ENCODE measurements at places on chromosomes 5 and 9.
A peak's percentile ranks its signal among the peaks of the same experiment; 100 is the strongest.

GRCh38 chr9:133401588-133401987, 16.2 kb downstream of the REXO4 start:
- no peak for DNase-seq

- no peak for DNase-seq
Observed at GRCh38 chr5:149604321-149604720, 23.0 kb downstream of the ARHGEF37 start.

DNA sequence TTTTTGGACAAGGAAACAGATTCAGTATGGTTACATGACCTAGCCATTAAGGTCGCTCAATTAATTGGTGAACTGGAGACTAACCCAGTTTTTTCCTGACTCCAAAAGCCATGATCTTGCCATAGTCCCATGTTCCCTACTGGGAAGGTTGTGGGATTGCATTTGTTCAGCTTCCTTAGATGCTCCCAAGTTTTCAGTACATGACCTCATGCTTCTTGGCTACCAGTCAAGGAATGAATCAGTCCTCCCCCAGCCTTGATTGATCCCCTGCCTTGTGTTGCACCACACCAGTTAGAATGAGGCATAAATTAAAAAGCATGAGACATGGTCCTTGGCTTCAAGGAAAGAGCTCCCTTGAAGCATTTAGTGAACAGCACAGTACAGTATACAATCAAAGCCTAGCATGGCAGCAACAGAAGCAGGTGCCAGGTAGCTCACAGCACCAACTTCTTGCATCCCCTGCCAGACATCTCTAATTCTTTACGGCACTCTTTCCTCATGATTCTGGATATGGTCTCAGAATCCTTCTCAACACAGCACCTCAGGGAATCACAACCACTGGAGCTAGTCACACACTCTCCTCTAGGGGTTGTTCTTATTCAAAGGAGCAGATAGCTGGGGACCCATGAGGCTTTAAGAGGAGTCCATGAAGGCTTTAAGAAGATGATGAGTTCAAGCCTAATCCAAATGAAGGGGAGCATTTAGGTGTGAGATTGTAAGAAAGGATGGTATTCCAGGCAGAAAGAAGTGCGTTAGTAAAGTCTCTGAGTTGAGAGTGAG, 295.5 kb upstream of the CLINT1 start:
- no peak for DNase-seq

GRCh38 chr5:27830546-27830945, 792.2 kb upstream of the CDH9 start:
- DNase-seq: no peak

- no peak for DNase-seq
Observed at GRCh38 chr9:110821064-110821463, 152.5 kb downstream of the MUSK start.

DNA sequence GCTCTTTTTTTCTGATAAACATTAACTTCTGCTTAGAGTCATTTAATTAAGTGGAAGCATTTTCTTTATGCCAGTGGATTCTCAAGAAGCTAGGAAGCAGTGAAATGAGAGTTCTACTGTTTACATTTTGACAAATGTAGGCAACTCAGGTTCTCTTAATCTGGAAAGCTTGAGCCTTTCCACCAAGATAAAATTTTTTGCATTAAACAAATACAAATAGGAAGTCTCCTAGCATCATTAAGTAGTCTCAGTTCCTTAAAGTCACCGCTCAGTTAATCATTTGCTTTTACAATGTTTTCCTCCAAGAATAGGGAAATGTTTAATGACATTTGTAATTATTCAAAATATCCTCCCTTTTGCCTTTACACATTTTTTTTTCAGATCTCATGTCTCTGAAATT, 290.4 kb upstream of the PDE4D start:
- DNase-seq: no peak

DNA sequence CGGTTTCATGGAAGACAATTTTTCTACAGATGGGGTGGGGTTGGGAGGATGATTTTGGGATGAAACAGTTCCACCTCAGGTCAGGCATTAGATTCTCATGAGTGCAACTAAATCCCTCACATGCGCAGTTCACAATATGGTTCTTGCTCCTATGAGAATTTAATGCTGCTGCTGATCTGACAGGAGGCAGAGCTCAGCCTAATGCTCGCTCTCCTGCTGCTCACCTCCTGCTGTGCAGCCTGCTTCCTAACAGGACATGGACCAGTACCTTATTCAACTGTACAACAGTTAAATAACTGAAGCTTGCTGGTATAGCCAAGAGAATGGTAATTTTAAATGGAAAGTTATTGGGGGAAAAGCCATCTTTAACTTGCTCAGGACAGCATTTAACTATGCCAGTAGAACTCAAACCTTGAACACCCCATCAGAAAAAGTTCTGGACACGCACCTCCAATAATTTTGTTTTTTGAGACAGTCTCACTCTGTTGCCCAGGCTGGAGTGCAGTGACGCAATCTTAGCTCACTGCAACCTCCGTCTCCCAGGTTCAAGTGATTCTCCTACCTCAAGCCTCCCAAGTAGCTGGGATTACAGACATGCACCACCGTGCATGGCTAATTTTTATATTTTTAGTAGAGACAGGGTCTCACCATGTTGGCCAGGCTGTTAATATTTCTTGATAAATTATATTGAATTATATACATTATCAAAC, 27.7 kb downstream of the HMGCR start:
- no peak for DNase-seq

DNA sequence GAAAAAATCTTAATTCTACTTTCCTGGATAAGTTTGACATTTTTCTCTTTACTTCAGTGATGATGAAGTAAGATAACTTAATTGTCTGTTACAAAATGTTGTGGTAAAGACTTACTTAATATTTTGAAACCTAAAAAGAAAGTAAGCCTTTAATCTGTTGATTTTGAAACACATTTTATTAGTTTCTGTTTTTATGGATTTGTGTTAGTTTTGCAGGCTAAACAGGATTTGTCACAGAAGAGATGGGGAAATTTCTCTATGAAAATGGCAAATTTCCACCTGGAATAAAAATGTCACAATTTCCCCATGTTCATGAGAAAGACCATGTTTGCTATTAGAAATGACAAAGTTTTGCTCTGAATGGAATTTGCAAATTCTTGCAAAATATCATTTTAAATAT, 237.1 kb downstream of the RFX3 start:
- DNase-seq: no peak

DNA sequence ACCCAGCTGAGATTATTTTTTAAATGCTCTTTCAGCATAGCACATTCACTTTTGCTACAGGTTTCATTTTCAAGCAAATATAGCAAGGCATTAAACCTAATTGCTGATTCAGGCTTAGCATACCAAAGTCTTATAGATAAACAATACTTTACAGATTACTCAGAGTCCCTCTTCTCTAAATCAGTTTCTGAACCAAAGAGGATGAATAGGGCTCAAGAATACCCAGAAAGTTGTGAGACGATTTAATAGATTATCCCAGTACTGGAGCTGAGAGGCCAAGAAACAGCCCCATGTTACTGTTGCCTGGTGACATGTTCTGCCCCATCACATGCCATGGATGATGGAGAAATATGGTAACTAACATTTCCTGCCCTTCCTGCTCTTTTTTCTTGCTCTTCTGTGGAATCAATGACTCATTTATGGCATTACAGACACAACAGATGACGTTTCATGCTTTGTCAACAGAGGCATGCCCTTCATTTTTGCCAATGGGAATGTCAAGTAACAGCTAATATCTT, 18.1 kb upstream of the SSBP2 start:
- no peak for DNase-seq

DNA sequence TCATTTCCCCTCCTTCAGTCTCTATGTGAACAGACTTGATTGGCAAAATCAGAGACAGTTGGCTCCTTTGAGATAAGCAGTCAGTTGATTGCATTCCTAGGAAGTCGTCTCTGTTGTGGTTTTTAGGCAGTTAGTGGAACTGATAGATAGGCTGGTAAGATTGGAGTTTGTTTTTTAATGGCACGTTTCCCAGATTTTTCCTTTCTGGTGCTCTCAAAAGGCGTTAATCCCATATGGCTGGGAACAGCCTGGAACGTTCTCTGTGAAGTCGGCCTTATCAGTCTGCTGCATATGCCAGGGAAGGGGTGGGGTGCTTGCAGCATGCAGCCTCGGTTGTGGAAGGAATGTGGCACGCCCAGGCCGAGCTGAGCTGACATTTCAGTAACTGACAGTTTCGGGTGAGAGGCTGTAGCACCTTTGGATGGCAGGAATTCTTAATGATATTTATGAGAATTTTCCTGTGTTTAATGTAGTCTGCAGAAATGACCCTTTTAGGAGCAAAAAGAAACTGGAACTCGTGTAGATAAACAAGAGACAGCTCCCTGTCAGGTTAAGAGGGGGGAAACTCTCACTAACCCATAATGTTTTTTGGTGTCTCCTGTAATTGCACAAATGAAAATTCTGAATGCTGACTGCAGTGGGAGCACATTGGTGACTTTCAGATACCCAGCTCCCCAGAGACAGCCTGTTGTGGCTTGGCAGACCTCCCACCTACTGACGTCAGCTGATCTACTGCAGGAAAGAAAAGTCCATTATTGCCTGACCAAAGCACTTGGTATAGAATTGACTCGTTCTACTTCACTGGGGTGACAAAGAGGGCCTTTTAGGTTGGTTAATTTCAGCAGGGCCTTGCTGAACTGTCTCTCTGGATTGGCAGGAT, 6.3 kb downstream of the SPTAN1 start:
- DNase-seq: peak; percentile 59

GRCh38 chr5:172896465-172896864, 62.4 kb downstream of the ERGIC1 start:
- DNase-seq: no peak

- no peak for DNase-seq
Observed at GRCh38 chr5:68021227-68021626, 194.3 kb upstream of the PIK3R1 start.

DNA sequence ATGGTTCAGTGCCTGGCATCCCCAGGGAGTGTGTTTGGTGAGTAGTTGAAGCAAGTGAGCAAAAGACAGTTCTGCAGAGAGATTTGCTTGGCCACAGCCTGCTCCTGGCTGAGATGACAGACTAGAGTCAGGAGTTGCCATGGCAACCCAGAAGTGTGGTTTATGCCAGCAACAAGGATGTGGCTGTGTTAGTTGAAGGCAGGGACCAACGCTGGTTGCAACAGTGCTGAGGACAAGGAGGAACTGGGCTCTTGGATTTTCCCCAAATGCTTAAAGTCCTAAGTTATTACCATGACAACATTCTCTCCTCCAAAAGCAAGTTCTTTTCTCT, 2.7 kb downstream of the NXNL2 start:
- DNase-seq: peak; percentile 58

DNA sequence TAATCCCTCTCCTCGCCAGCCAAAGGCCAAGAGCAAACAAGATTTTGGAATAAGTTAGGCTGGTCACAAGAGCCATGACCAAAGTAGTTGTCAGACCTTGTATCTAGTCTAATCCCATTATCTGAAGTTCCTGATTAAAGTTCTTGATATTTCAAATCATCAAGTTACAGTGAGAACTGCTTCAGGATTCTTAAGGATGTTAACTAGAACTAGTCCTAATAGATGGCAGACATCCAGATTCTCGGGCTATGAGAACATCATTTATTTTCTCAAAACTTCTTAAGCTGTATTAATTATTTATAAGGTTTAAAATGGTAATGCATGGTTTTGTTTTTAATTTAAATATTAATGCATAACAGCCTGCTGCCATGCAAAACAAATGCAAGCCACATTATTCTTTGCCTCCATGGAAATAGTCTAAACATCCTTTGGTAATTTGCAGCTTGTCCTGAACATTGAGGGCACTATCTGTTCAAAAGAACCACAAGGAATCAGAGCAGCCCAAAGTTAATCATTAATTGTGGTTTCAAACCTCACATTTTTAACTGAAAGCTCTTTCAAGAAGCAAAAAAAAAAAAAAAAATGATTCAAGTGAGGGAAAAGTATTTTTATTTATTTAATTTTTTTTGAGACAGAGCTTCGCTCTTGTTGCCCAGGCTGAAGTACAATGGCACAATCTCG, 95.1 kb downstream of the TTC39B start:
- no peak for DNase-seq

DNA sequence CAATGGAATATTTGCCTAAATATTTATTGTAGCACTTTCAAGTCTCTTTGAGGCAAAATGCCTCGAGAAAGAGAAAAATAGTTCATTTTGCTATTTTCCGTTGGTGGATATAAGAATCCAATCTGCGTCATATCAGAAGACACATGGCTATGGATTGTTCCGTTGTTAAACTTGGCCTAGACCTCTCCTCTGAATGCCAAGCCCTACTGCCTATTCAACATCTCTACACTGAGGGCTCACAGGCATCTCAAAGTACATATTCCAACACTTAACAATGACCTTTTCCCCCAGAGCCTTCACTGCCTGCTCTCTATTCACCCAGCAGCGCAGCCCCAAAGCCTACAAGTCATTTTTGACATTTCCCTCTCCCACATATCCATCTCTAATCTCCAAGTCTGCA, 350.1 kb downstream of the GLIS3 start:
- DNase-seq: no peak

DNA sequence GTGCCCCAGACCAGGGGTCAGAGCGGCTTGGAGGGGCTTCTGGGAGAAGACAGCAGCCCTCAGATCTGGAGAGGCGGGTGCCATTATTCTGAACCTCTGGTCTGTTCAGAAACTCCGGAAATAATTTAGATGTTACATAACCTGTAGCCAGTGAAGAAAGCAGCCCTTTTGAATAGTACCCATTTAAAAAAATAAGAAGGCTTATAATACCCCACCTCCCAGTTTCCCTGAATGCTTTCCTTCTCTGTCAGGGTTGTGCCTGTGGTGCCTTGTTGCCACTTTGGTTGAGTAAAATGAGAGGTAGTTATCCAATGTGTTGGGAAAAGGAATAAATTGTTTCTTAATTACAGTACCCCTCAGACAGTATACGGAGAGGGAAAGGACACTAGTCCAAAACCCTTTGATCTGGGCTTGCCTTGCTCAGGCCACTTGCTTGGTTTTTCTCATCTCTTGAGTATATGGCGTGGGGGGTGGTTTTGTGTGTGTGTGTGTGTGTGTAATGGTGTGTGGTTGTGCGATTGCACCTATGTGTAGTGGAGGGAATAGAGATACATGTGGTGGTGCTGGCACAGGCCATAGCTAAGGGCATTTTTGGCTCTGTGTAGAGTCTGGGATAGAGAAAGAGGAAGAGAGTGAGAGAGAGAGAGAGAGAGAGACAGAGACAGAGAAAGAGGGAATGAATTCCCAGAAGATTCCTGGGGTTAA, 59.1 kb upstream of the TLR4 start:
- no peak for DNase-seq

DNA sequence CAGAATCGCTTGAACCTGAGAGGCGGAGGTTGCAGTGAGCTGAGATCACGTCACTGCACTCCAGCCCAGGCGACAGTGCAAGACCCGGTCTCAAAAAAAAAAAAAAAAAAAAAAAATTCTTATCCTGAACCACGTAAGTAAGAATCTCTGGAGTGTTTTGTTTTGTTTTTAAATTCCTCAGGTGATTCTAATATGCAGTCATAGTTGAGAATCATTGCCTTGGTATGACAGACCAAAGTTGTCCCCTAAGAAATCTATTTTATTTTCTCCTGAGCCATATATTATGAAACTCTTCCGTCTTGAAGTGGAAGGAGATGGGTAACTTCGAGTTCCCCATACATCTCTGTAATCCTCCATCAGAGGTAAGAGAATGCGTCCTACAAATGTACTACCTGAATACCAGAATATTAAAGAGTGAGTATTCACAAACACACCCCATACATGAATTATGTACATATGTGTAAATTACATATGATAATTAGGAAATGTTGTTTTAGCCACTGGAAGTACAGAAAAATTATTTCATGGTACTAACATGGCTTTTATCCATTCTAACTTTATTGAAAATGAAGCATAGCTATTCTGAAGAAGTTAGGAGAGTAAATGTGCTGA, 26.7 kb upstream of the SVEP1 start:
- DNase-seq: no peak

Data from frontal cortex (tissue), 4 donors.